Cardiac ventricle fibroblast (primary cell): ENCODE measurements at places on chromosomes 16 and 17. TPM values are rescaled to one million over a fixed set of nuclear protein-coding genes. Genes with fewer than 3 reads are reported as not detected.

The CD19 gene
- not detected in 2 replicates for total RNA-seq

The ODAD4 gene
- 0.06 and 0.20 TPM in 2 replicates for total RNA-seq

The ATXN1L gene
- total RNA-seq, result 12.2 TPM in 2 replicates

The KIF2B gene
- not detected in 2 replicates for total RNA-seq

The YBX2 gene
- 0.06 TPM in 1 of 2 replicates, not detected in the other for total RNA-seq
